ENCODE measurements at places on chromosomes 6 and 20.

DNA sequence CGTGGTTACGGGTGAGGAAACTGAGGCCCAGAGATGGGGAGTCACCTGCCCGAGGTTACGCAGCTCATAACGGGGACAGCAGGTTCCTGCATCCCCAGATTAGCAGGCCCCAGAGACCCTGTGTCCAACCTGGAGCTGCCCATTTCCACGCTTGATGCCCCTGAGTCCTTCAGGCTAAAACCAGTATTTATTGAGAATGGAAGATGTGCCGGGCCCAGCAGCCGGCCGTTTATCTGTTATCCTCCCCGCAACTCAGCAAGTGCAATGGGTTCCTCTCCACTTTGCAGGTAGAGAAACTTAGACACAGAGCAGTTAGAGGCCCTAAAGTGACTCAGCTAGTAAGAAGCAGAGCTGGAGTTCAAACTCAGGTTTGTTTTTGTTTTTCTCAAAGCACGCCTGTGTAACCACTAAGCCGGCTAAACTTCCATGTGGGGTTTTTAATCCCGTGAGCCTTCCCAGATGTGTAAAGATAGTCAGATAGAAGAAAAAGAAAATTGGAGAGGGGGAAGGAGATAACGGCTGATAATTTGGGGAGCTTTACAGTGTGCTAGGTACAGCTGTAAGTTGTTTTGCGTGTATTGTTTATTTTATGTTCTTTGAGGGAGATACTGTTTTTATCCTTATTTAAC is 775 bp downstream of the PFDN4 start:
- DNase-seq, result peak; percentile 25

DNA sequence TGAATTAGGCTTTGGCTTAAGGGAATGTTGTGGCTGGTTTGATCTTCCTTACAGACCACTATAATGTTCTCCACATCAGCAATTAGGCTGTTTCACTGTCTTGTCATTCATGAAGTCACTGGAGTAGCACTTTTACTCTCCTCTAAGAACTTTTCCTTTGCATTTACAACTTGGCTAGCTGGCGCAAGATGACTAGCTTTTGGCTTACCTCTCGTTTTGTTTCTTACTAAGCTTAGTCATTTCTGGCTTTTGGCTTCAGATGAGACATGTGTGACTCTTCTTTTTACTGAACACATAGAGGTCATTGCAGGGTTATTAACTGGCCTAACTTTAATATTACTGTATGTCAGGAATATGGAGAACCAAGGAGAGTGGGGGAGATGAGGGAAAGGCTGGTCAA is 143.2 kb downstream of the PTCHD4 start:
- no peak for DNase-seq

DNA sequence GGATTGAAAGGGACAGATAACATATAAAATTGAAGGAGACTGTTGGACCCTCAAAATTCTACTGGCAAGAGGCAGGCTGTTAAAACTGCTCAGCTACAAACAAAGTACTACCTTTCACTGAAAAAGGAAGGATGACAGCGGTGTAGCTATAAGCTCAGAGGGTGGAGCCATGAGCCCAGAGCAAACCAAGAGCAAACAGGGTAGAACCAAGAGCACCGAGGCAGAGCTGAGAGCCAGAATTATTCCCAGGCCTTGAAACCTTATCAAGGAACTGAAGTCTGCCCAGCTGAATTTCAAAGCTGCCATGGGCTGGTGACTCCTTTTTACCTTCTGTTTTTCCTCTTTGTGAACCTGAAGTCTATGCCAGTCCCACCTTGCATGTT is 74.7 kb upstream of the SLC4A11 start:
- DNase-seq, result no peak

DNA sequence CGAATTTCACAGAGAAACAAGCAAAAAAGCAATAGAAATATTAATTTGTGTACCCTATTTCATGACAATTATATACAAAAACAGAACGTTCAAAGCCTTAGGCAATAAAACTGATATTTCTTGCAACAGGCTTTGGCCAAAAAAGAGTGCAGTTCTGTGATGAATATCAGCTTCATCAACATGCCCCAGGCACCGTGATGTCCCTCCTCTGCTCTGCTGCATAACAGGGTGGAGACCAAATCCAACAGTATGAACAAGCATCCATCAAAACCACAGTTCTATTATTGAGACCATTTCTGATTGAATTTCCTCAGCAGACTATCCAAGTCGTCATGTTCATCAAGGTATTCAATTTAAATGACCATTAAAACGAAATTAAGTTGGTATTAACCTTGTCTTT is 722.6 kb upstream of the NRSN1 start:
- no peak for DNase-seq

- no peak for DNase-seq
These were observed 451 bp upstream of the HSF2 start for GRCh38 chr6:122399055-122399347.

DNA sequence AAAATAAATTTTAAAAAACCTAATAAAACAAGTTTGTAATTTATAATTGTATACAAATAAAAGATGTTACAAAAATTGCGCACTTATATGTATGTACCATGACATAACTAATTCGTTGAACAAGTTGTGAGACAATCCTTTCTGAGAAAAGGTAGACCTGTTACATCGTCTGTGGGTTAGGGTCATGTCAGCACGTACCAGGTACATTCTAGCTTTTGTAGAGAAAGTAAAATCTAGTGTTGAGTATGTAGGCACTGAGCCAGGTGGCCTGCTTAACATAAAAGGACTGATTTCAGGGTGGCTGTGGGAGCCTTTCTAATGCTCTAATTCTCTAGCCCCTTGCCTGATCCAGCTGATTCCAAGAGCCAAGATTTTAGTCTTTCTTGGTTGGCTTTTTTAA is 10.4 kb downstream of the RPL7L1 start:
- DNase-seq, result no peak

DNA sequence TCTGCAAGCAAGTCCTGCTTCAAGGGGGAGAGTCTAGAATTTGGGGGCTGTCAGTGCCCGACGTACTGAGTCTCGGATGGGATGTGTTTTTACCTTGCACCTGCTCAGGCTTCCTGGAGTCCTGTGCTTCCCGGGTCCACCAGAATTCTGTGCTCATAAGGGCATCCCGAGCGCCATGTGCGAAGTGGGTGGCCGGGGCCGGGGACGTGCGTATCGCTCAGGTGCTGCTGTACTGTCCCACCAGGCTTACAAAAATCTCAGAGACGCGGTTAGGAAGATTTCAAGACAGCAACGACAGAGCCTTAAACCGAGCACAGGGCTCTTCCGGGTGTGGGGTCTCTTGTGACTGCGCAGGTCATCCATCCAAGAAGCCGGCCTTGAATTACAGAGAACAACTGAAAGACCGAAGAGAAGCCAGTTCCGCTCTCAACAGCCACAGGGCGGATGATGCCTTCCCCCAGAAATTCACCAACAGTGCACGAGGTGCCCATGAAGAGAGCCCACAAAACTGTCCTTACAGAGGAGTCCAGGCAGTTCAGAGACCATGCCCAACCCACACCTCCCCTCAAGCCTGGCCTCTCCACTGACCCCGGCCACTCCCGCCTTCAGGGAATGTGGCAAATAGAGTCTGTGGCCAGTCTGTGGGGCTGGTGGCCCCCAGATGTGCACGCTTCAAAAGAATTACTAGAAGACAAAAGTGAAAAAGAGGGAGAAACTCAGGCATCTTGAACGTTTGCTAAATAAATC is 104.7 kb downstream of the PXDC1 start:
- DNase-seq, result no peak

DNA sequence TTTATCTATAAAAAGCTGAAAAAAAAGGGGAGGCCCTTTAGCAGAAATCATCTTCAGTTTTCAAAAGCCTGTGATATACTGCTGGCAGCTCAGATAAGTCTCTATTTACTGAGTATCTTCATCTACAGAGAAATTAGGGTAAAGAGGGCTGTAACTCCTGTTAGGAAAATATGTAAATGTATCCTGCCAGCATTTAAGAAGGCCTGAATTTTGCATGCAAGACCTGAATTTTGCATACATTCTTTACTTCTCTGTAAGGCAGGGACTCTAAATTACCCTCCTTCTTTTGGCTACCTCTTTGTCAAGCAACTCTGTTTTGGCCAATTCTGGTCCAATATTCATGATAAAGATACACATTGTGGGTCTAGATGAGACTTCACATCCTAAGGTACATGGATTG is 150.6 kb upstream of the SPACA1 start:
- DNase-seq, result no peak

- no peak for DNase-seq
These were observed 115.9 kb upstream of the AGPAT4 start for GRCh38 chr6:161389756-161390155.

DNA sequence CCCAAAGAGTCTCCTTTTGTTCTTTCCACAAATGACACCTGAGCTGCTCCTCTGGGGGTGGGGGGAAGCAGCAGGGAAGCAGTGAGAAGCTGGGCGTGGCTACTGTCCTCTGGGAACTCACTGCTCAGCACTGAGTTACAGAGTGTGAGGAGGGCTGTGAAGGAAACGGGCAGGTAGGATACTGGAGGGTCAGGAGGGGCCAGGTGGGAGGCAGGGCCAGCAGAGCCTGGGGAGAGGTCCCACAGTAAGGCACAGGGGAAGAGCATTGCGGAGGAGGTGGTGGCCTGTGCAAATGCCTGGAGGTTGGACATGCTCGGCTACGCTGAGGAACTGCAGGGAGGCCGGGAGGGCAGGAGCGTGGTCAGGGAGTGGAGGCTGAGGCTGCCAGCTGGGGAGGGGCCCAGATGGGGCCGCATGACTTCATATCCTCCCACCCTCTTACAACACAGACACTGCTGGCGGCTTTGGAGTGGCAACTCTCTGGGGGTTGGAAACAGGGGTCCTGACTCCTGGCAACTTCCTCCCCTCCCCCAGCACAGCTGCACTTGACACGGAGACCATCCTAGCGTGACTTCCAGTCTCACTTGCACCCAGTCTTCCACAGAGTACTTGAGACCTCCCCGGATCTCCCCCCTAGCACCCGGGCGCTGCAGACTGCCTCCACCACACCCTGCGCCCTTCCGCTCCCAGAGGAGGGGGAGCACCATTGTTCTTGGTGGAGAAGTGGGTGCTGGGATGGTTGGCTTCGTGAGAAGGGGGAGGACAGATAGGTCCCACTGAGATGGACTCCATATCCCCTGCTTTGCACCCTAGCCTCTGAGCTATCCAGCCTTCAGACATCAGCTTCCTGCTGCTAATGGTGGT is 34.2 kb downstream of the RBM38 start:
- DNase-seq, result no peak

DNA sequence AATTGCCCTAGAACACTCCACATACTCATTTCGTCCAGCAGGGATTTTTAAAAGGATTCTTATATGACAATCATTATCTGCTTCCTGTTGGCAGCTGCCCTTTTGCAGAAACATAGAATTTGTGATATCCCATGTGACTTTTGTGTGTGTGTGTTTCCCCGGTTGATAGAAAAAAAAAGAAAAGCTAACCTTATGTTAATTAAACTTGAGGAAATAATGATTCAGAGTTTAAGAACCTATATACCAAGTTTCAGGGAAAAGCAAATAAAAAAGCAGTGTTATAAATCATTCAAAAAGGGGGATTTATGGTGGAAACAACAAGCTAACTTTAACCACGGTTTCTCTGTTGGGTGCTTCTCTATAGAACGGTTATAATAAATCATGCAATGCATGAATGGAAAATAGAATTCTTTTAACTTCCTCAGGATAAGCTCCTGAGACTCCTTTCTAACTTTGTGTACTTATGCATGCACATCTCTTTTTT is 826.9 kb upstream of the EYS start:
- no peak for DNase-seq

GRCh38 chr6:44976677-44977641 is 351.2 kb upstream of the RUNX2 start:
- DNase-seq, result no peak

DNA sequence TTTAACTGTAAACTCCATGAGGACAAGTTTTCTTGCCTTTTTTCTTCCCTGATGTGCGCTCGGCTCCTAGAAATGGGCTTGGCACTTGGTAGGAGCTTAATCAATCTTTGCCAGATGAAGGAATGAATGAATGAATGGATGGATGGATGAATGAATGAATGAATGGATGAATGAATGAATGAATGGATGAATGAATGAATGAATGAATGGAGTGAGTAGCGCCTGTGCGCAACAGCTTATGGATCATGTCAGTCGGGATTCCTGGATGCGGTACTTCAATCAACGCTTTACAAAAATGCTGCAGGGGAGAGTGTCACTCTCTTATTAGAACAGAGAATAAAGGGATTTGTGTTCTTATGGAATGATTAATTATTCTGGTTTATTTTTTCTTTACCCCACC is 267.3 kb downstream of the TFAP2C start:
- no peak for DNase-seq

GRCh38 chr20:51362254-51362653 is 180.3 kb downstream of the NFATC2 start:
- no peak for DNase-seq

DNA sequence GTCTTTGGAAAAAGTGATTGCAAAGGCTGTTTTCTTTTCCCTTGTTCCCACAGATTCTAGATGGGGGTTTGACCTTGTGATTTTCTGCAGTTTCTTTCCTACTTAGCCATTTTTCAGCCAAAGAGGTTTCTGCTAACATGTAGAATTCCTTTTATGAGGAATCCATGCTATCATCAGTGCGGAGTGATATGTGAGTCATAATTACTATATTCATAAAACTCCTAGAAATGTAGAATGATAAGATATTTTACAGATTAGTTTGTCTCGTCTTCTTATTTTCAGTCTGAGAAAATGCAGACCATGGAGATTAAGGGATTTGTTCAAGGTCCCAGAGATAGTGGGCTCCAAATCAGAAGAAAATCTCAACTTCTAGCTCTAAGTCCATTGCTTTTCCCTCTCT is 98.6 kb downstream of the KCNQ5 start:
- DNase-seq, result no peak

DNA sequence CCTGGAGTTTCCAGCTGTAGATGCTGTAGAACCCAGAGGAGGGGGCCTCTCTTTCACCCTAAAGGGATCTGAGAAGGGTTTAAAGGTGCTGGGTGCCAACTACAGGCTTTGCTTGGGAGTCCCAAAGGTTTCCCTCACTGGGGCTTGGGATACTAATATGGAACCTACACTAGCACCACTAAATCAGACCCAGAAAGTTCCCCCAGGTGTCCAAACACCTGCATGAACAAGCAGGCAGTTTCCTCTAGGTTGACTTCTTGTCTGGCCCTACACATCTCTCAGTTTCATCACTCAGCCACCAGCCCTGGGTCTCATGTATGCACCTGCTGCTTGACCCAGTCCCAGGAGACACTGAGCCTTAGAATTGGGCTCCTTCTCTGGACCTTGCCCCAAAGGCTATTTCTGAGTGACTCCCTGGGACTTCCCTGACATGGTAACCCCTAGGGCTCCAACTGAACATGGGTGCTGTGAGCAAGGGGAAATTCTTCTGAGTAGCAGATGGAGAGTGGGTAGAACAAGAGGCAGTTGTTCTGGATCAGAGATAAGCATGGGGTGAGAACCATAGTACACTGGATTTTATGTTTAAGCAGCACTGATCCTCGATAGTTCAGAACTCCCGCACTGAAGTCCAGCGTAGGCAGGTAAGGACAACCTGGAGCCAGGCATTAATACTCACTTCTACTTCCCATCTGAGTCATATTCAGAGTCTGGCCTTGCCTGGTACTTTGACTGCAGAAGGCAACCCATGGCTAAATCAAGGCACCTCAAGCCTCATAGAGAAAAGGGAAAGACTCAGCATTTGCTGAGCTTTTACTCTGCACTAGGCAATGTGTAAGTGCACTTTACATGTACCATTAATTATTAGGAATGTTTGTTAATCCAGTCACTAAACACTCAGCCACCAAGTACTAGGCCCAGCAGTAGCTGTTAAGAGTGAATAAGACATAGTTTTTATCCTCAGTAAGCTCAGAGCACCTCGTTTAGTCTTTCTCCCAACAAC is 16.8 kb downstream of the BCL2L1 start:
- no peak for DNase-seq

GRCh38 chr6:85417336-85417735 is 32.5 kb upstream of the NT5E start:
- no peak for DNase-seq

- peak; percentile 39 for DNase-seq
These were observed 26.3 kb upstream of the ZNF318 start for GRCh38 chr6:43395776-43396175.
